T-helper 22 cell (primary cell): ENCODE measurements at places on chromosomes 7 and 10.
A peak's percentile ranks its signal among the peaks of the same experiment; 100 is the strongest.

DNA sequence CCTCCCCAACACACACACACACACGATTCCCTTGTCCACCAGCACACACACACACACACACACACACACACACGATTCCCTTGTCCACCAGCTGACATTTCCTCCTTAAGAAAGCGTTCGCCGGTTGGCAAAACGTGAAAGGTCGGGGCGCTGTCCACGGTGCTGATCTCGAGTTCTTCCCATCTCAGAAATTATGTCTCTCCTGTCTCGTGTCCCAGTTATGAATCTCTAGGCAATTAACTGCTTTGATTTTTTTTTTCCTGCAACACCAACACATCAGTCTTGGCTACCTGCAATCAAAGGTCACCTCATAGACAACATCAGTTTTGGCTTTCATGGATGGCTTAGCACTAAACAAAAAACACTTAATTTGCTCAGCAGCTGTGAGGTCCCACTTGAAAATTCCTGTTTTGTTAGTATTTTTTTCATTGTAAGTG lies 1.9 kb downstream of the INA start:
- no peak for DNase-seq

DNA sequence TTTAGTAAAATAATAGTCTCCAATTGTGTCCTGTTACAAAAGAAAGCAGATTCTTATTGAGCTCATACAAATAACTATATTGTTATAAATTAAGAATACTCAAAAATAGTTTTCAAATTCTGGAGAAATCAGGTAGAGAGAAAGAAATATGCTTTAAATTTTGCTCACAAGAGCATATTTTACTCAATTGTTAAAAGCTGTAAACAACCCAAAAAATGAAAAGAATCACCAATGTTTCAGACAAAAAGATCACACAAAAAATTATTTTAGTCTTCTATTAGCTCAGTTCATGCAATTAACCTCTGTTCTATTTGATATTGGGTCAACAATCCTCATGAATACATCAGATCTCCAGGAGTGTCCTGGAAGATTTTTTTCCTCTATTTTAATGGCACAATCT lies 18.6 kb upstream of the TRPV6 start:
- no peak for DNase-seq

DNA sequence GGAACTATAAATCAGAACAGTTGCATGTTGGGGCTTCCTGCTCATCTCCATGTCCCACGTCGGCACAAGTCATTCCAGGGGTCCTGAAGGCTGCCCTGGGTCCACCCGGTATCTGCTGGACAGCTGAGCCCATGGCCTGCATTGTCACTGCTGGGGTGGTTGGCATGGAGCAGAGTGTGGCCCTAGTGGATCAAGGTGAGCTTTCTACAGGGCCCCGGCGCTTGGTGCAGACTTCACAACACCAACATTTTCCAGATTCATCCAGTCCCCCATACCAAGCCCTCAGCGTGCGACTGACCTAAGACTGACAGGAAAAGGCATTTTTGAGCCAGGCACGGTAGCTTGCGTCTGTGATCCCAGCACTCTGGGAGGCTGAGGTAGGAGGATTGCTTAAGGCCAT lies 175.5 kb upstream of the LYZL2 start:
- no peak for DNase-seq

GRCh38 chr10:35103882-35104281 lies 13.7 kb upstream of the CUL2 start:
- no peak for DNase-seq

GRCh38 chr10:79292026-79292766 lies 55.1 kb upstream of the PPIF start:
- DNase-seq = no peak

GRCh38 chr7:146754385-146754784 lies 637.8 kb downstream of the CNTNAP2 start:
- no peak for DNase-seq

DNA sequence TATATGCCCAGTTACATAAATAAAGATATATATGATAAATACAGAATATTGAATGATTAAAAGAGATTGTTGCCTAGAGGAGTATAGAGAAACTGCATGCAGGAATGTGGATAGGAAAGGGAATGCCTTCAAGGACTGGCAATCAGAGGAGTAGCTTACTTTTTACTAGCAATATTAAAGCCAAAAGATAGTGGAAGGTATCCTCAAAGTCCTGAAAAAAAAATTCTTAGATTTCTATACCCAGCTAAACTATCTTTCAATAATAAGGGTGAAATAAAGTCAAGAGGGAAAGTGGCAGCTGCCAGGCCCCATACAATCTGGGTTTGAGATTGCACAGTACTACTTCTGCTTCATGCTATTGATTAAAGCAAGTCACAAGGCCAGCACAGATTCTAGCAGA lies 733.2 kb downstream of the GATA3 start:
- DNase-seq = no peak

- no peak for DNase-seq
Measured at GRCh38 chr10:30185916-30186315, 126.5 kb upstream of the JCAD start.

DNA sequence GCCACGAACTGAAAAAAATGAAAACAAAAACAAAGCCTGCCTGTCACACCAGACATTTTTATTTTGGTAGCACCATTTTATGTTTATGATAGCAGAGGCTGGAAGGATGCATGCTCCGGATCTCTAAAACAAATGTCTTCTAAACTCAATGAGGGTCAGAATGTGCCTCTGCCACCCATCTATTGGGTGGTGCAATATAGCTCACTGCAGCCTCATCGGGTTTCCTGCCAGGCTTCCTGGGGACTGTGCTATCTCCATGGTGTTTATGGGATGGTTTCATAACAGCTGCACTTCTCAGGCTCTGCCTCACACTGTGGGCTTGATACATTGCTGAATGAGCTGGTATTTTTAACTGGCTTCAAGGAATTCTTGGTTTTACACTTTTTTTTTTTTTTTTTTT lies 94.4 kb downstream of the ITIH5 start:
- no peak for DNase-seq

GRCh38 chr10:102313221-102313896 lies 68.0 kb downstream of the GBF1 start:
- no peak for DNase-seq

DNA sequence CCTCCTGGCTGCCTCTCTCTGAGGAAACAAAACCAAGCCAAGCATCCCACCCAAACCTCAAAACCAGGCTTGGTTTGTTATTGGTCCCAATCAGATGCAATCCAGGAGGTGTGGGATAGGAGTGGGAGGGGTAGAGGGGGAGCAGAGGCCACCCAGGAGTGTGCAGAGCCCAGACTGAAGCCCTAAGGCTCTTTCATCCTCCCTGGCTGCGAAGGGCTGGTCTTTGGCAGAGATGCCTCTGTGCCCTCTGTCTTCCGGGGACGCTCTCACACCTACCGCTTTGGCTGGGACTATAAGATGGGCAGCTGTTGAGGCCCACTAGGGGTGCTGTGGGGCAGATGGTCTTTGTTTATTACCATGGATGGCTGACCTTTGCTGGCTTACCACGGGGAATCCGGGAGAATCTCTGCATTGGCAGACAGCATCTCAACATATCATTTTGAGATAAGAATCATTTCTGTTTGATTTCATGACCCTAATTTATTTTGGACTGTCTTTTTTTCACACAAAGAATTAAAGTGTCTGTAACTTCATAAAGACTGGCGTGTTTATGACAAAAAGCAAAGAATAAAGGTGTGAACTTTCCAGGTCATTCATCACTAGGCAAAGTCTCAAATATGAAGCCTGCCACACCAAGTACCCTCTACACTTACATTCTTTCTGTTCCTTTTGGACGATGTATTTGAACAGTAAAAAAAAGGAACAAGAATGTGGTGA lies 6.5 kb upstream of the DENND2A start:
- DNase-seq = no peak

DNA sequence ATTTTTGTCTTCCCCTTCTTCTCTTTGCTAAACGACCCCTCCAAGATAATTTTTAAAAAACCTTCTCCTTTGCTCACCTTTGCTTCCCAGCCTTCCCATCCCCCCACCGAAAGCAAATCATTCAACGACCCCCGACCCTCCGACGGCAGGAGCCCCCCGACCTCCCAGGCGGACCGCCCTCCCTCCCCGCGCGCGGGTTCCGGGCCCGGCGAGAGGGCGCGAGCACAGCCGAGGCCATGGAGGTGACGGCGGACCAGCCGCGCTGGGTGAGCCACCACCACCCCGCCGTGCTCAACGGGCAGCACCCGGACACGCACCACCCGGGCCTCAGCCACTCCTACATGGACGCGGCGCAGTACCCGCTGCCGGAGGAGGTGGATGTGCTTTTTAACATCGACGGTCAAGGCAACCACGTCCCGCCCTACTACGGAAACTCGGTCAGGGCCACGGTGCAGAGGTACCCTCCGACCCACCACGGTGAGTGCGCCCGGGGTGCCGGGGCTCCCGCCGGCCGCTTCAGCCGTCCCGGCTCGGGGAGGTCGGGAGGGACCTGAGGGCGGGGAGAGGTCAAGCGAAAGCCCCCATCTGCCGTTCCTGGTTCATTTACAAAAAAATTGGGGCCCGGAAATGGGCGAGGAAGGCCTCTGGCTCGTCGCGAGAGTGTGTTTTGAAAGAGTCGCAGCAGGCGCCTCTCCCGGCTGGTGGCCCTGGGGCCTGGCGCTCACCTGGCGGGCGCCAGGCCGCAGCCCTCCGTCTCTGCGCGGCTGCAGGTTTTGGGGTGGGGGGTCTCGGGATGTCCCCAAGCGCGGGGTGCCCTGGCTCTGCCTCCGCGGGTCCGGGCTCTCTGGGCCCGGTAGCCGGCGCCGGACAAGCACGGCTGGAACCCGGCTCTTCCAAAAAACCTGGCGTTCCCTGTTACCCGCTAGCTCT lies 1.2 kb downstream of the GATA3 start:
- no peak for DNase-seq

- no peak for DNase-seq
Measured at GRCh38 chr10:32072025-32072800, 16.0 kb upstream of the KIF5B start.

DNA sequence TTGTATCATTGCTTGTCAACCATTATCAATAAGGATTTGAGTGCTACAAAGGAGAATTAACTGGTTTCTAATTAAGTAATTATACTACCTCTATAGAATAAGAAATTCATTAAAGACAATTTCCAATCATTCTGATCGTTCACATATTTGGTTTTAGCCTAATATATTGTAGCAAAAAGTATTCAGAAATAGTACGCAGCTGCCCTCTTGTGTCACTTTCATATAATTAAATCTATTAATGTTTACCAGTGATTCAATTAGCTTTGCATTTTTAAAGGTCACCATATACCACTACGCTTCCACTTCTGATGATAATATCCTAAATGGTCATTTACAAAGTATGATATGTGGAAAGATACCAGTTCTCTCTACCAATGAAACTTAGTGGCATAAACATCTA lies 128.3 kb downstream of the NEBL start:
- no peak for DNase-seq

DNA sequence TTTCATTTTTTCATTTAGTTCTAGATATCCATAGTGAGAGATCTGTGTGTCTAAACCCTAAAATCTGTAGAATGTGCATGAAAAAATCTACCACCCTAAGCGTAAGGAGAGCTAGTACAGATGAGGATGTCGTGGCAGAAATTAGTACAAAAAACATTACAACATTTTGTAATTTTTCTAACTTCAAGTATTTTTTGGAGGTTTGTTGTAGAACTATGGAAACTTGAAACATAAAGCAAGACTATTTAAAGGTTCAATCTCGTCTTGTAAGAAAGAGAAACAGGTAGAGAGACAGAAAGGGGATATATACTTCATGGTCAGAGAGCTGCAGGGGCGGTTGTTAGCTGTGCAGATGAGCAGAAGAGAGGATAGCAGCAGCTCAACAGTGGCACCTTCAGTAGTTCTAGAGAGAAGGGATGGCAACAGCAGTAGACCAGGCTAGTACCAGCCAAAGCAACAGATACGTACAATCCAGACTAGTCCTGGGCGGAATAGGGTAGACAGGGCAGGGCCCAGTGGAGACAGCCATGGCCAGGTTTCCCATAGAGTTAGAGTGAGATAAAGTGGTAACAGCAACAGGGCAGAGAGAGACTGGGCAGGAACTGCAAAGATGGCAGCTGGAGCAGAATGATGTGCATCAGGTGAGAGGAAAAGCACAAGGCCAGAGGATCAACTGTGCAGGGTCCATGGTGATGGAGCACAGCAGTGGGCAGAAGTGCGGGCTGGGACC lies 145.2 kb downstream of the FRMD4A start:
- peak; percentile 7 for DNase-seq

- DNase-seq = no peak
Measured at GRCh38 chr10:131979336-131979735, 2.4 kb downstream of the BNIP3 start.

DNA sequence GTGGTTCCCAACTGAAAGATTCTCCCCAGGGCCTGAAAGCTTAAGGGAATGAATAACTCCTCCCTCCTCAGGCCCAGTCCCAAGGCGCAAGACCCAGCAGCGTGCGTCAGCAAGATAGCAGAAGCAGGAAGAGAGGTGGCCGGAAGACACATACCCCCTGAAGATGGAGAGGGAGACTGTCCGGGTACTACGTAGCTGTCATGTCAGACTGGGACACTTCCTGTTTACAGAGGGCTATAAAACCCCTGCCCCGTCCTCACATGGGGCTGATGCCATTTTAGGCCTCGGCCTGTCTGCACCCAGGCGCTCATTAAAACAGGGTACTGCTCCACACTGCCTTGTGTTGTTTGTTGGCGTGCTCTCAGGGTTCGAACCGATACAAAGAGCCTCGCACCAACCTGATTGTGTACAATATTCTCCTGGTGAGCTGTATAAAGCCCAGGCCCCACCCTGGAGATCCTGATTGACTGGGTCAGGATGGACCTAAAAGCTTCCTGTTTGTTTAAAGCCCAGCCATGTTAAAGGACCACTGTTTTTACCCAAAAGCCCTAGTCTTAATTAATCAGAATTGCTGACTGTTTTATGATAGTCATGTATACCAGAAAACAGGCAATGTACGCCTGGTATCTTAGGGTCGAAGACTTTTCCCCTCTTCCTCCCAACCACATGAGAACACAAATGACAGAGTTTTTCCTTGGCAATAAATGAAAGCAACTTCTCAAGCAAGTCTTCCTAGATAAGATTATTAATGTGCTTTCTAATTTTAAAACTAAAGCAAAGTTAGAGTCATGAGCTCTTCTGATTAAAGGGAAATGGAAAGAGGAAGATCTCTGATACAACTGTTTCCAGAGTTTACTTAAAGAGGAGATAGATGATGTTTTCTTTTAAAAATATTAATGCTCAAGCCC lies 251.5 kb downstream of the DOCK4 start:
- DNase-seq = no peak

DNA sequence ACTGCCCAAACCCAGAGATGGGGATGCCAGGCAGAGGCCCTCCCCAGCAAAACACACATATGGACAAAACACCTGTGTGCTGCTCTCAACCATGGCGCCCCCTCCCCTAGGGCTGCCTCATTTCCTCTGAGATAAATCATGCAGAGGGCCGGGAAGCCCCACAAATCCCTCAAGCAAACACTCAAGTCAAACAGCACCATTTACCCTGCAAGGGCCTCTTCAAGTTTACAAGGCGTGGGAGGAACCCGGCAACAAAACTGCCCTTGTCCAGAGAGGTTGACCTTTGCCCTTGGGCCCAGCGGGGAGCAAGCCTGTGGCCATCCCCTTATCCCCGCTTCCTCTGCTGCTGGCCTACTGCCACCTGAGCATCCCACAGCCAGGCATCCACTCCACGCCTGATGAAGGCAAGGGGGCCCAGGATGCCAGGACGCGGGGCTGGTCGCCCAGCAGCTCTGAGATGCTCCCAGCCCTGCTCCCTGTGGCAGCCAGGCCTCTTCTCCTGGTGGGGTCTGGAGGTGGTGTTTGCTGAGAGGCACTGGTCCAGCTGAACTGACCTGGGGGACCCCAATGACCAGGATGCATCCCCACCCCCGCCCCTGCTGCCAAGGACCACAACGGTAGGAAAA lies 77.4 kb downstream of the DLG5 start:
- DNase-seq = no peak
